ENCODE measurements at places on chromosomes 11 and 22.

- no peak for DNase-seq
Measured at GRCh38 chr11:40139536-40139935, 1319.9 kb downstream of the LRRC4C start.

- DNase-seq: no peak
Measured at GRCh38 chr22:22721681-22722354, 77.4 kb downstream of the GGTLC2 start.

DNA sequence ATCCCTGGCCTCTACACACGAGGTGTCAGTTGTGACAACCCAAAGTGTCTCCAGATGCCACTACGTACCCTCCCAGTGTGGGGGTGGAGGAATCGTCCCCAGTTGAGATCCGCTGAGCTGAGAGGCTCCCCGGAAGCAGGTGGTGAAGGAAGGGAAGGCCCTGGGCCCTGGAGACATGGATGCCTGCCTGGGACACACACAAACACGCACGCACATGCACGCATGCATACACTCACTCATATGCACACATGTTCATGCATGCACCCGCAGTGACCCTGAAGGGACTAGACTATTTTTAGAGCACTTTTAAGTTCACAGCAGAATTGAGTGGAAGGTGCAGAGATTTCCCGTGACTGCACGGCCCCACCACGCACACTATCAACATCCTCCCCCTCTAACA lies 50.9 kb downstream of the PARVB start:
- no peak for DNase-seq

DNA sequence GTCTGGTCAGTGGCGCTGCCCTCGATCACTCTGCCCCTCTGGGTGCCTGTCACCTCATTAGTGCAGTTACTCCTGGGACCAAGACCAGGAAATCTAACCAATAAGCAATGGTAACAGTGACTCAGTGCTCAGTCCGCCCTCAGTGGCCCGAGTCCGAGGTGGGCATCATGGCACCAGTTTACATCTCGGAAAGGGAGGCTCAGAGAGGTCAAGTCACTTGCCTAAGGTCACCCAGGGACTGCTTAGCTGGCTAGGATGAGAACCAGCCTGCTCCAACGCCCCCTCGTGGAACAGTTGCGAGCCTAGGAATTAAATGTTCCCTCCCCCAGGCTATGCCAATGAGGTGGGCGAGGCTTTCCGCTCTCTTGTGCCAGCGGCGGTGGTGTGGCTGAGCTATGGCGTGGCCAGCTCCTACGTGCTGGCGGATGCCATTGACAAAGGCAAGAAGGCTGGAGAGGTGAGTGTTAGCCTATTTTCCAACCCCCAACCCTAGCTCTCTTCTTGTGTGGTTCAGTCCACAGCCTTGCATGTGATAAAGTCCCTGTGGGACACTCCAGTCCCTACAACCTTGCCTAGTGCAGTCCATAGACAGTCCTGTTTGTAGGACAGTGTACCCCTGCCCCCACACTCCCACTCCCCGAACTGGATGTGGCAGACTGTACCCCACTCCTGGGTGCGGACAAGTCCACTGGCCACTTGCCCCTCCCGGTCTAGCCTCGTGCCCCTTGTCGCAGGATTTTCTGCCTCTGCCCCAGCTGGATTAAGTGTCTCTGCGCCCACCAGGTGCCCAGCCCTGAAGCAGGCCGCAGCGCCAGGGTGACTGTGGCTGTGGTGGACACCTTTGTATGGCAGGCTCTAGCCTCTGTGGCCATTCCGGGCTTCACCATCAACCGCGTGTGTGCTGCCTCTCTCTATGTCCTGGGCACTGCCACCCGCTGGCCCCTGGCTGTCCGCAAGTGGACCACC lies 1.1 kb downstream of the MTFP1 start:
- DNase-seq: peak; percentile 87

GRCh38 chr11:77813256-77813655 lies 7.3 kb downstream of the RSF1 start:
- DNase-seq: no peak

GRCh38 chr22:44373234-44373633 lies 60.5 kb upstream of the SHISAL1 start:
- DNase-seq: no peak

DNA sequence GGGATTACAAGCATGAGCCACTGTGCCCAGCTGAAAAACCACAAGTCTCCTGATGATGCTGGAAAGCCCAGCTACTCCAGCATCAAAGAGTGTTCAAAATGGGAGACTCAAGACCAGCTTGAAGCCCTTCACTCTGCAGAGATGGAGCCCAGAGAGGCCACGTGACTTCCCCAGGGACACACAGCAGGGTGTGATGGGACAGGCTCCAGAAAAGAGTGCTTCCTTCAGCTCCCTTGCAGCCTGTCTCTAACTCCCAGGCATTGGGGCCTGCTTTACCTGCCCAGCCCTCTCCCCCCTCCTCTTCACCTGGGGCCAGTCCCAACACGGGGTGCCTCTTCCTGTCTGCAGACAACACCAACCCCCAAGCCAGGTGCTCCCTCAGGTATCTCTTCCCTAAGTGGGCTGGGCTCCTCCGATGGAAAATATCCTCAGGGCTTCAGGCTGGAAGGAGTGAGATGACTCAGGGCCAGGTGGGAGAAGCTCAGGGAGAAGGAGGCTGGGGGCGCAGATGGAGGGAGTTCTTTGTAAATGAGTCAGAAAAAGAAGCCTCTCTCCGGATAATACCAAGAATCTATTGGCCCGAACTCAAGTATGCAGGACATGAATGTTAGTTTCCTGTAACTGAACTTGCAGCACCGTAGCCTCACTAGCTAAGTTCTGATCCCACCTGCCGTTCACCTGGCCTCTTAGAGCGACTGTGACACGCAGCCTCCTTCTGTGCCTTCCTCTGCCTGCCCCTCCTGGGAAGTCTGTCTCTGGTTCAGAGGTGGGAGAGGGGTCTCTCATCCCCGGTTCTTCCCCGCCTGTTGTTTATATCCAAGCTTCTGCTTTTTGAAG lies 326.6 kb downstream of the MN1 start:
- DNase-seq: no peak

GRCh38 chr22:25085930-25086901 lies 113.4 kb upstream of the CRYBB3 start:
- DNase-seq: no peak

DNA sequence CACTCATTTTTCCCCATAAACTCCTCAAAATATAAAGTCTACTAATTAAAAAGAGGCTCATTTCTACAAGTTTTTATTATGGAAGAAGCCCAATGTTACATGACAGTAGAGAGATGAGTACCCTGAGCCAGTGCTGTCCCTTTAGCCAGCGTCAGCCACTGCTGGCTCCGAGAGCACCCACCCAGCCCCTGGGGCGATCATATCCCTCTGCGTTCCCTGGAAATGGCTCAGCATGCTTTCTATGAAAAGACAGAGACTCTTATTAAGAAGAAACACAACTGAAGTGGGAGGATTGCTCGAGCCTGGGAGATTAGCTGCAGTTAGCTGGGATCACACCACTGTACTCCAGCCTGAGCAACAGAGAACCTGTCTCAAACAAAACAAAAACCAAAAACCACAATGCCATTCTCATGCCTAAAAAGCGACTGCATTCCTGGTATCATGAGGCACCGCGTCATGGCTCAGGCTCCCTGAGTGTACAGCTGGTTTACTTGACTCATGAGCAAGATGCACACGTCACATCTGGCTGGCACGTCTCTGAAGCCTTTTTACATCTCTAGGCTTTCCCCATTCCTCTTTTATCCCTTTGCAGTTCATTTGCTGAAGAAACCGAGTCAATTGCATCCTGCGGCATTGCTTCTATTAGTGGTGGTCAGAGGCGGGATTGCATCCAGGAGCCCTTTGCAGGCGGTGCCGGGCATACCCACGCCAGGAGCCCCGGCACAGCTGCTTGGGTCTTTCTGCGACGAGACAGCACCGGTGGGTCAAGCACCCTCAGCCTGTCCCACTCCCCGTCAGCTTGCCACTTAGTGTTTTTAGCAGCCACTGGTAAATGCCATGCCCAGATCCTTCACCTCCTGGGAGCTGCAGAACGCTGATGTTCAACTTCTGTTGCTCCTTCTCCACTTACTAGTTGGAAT lies 119.9 kb downstream of the CTTN start:
- DNase-seq: no peak

DNA sequence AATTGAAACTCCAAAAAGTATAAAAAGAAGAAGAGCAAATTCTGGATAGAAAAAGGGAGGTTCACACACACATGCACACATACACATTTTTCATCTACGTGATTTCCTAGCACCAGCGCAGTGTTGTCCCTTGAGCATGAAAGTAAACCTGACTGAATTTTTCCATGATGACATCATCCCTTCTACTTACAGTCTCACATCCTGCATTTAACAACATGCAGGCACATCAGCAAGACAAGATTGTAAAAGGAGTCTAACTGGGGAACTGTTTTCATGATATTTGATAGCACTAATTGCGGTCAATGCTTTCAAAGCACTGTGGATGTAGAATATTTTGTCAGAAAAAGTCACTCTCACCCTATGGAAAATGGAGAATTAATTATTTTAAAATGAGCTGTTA lies 36.6 kb downstream of the GAS2 start:
- no peak for DNase-seq

- no peak for DNase-seq
Measured at GRCh38 chr11:89608234-89608966, 101.7 kb upstream of the TRIM77 start.

DNA sequence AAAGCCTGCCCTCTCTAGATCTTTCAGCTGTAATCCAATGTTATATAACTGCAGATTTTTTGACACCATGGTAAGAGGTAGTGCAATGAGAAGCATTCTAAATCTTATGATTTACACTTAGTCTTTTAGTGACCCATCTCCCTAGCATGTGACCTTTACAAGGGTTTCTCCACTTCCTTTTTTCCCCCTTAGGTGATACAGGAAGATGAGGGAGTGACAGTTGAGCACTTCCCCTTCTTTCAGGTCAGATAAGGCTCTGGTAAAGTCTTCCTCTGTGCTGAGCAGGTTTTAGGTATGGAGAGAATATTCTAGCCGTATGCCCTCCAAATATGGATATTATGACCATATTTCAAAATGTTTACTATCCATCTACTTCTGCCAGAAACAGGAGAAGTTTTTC lies 753.6 kb downstream of the JRKL start:
- no peak for DNase-seq

GRCh38 chr11:133951327-133952198 lies 5.2 kb downstream of the IGSF9B start:
- DNase-seq: no peak

GRCh38 chr22:46010207-46010867 lies 33.4 kb upstream of the WNT7B start:
- DNase-seq: no peak

GRCh38 chr11:68989936-68990606 lies 9.3 kb upstream of the MRGPRD start:
- DNase-seq: no peak

DNA sequence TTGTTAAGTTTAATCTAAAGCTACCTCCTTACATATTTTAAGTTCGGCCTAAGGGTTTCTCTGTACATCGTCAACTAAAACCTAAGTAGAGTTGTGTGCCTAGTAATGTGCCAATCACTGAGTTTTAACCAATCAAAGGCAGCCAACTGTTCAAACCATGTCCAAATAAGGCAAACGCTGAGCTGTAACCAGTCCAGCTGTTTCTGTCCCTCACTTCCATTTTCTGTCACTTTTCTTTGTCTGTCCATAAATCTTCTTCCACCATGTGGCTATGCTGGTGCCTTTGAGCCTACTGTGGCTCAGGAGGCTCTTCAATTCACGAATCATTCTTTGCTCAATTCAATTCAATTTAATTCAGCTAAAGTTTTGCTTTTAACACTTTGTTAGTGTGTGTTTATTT lies 13.9 kb upstream of the ATXN10 start:
- no peak for DNase-seq

DNA sequence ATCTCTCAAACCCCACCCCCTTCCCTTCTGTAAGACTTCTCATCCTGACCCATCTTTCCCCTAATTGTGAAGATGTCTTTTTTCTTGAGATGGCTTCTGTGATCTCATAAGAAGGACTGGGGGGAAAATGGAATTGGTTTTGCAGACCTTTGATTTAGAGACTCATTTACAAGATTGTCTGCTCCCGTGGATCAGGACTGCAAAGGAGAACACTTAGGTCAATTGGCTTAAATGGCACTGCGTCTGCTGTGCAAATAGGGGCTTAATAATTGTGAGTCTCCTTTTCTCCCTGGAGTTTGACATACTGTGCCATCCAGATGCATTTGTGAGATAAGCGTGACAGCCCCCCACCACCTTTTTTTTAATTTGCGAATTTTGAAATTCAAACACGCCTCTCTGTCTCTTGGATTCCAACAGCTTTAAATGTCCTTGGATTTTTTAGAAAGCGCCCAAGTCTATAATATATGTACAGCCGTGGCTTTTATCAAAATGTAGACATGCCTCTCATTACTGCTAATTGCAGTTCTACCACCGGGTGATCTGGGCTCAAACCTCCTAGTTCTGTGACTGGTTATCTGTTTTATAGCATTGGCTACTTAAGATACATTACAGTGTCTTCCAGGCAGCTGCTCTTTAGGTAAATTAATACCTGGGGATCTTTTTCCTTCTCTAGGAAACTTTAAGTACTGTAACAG lies 150.0 kb downstream of the DBX1 start:
- no peak for DNase-seq

DNA sequence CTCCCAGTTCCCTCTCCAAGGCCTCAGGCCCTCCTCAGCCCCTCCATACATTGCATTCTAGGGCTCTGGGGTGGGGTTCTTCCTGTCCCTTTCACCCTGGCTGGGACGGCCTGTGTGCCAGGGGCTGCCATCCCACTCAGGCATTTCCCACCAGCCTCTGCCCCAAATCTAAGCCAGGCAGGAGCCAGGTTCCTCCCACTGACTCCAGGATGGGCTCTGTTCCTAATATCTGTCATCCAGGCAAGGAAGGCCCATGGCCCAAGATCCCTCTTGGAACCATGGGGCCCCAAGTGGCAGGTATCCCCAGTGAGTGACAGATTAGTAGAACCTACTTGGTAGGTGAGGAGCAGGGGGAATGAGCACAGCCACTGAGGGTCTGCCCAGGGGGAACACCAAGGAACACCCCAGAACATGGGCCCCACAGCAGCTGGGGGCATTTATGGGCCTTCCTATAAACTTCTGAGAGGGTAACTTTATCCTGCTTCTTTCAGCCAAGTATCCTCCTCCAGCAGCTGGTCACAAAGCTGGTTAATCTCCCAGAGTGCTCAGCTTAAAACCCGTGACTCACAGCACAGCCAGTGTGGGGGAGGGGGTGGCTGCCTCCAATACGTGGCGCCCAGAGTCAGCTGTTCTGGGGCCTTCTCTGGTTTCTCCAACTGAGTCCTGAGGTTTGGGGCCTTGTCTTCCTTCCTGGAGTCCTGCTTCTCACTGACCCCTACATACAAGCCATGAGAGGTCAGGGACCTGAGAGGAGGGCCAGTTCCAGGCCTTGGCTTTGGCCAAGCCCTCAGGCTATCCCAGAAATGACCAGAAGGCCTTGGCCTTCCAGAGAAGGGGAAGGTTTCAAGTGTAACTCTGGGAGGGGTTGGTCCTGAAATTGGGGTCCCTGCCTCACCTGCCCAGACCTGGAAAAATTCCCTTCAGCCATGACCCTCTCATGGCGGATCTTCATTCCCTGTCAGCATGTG lies 19.9 kb upstream of the MYOD1 start:
- DNase-seq: no peak

DNA sequence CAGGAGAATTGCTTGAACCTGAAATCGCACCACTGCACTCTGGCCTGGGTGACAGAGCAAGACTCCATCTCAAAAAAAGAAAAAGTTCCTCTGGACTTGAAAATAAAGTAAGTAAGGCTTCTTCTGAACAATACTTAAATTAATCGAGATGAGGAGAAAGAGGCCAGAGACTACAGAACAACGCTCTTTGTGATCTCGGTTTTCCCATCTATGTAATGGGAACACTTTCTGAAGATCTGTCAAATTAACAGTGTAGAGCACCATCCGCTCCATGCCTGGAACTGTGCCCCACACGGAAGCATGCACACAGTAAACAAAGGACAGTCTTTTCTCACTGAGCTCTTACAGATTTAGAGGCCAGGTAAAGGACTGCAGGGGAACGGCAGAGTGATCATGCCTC lies 9.1 kb downstream of the AP1B1 start:
- no peak for DNase-seq
